ENCODE measurements at places on chromosomes 6 and 20. TPM values are rescaled to one million over a fixed set of nuclear protein-coding genes. Genes with fewer than 3 reads are reported as not detected.

The SLC22A7 gene
- total RNA-seq, result not detected

The MUC21 gene
- total RNA-seq, result not detected

The SLC22A2 gene
- 0.05 TPM for total RNA-seq

The EGFL8 gene
- 1.8 TPM for total RNA-seq

The BPIFB2 gene
- total RNA-seq, result not detected

The PNLDC1 gene
- 0.08 TPM for total RNA-seq

The BNIP5 gene
- 0.05 TPM for total RNA-seq

The RFX6 gene
- not detected for total RNA-seq

The NUP153 gene
- total RNA-seq, result 26.0 TPM

The CARMIL1 gene
- 9.9 TPM for total RNA-seq

The HLA-DQB1 gene
- not detected for total RNA-seq

The WFDC5 gene
- not detected for total RNA-seq

The POU5F1 gene
- 10.8 TPM for total RNA-seq

The KIAA1755 gene
- total RNA-seq, result 0.21 TPM

The GJA1 gene
- total RNA-seq, result 62.7 TPM

The PRND gene
- total RNA-seq, result not detected

The HAO1 gene
- not detected for total RNA-seq

The PGK2 gene
- total RNA-seq, result not detected

The SLPI gene
- total RNA-seq, result 15.1 TPM

The TPBG gene
- 35.5 TPM for total RNA-seq

The SNAP25 gene
- 17.8 TPM for total RNA-seq

The LIME1 gene
- 8.0 TPM for total RNA-seq

The ADGRF5 gene
- total RNA-seq, result not detected

The DYNLT2 gene
- 0.67 TPM for total RNA-seq

The MLIP gene
- total RNA-seq, result not detected

The HFE gene
- 13.7 TPM for total RNA-seq

The RBM24 gene
- 7.7 TPM for total RNA-seq

The TSHZ2 gene
- not detected for total RNA-seq

The SMLR1 gene
- not detected for total RNA-seq

Measured in A549 treated with Hydrocortisone at 1 μM for 4 hours (cell line).